ENCODE measurements at places on chromosomes 1 and 21.

DNA sequence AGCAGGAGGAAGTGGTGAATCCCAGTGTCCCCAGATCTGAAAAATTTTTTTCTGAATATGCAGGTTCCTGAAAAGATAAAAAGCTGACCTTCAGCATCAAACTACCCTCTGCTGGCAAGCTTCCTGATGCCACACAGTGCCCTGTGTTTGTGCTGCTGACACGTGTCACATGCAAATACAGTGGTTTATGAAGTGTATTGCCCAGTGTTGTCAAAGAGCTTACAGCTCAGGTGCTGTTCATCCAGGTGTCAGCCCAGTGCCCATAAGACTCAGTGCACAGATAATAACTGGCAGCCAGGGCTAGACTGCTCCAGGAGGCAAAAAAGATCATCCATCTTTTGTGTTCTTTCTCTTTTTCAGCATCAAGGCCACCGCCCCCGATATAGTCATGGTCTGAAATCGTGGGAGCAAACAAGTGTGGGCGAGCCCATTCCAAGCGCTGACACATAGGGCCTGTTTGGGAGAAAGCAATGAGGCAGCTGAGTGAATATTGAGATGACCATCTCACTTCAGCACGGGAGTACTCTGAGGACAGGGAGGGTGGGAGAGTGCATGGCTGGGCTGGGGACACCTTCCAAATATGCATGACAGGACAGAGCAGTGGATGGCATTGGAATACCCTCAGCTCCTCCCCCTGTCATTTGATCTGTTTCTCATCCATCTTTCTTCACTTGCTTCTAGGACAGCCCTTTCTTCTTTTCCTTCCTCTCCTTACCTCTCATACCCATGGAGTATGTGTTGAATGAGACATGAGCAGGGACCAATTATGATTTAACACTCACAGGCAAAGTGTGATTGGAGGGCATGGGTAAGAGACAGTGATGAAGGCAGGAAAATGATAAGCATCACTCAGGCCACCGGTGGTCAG lies 6.4 kb upstream of the KCNK1 start:
- no peak for DNase-seq

- no peak for DNase-seq
Measured at GRCh38 chr1:200184196-200184595, 156.7 kb downstream of the NR5A2 start.

GRCh38 chr1:116330846-116331245 lies 42.2 kb upstream of the ATP1A1 start:
- no peak for DNase-seq

DNA sequence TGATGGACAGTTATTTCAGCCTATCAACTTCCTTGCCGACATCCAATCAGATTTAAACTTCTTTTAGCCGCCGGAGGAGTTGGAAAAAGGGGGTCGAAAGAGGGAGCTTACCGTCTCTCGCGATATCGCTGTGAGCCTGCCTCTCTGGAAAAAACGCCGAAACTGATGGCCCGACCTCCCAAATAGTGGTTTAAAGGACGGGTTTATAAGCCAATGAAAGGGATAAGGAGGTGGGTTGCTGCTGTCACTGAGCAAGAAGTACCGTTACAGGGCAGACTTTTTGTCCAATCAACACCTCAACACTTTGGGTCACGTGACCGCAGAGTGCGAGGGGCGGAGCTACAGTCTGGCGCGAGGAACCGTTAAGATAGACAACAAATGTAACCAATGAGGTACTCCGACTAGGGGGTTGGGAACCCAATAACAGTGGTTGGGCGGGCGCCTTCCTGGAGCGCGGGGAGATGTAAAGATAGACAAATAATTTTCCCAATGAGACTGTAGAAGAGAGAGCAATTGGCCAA lies at the start of gene RBM15:
Gene RBM15, plus strand, starts transcription at position 492 of the 521 bp plus-strand sequence. Its CDS starts 29 bp downstream, at position 521.
- peak; percentile 99 for DNase-seq

GRCh38 chr1:91015358-91015780 lies 6.5 kb downstream of the ZNF644 start:
- no peak for DNase-seq

- DNase-seq, result no peak
Measured at GRCh38 chr1:47780469-47780995, 216.7 kb downstream of the TRABD2B start.

DNA sequence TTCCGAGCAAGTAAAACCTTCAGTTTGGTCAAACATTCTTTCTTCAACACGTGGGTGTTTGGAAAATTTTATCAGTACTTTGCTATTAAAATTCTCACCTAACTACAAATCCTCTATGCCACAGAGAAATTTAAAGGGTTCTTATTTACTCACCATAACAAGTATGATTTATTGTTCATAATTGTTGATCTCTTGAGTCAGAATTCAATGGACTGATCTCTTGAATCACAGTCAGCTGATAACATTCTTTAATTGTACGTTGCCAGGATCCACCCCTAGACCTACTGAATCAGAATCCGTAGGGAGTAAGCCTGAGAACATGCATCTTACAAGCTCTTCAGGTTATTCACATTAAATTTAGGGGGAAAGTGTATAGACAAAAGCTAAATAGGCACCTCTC lies 51.2 kb downstream of the DIPK1A start:
- no peak for DNase-seq

GRCh38 chr1:206634365-206635079 lies 814 bp upstream of the DYRK3 start:
- DNase-seq, result peak; percentile 84

DNA sequence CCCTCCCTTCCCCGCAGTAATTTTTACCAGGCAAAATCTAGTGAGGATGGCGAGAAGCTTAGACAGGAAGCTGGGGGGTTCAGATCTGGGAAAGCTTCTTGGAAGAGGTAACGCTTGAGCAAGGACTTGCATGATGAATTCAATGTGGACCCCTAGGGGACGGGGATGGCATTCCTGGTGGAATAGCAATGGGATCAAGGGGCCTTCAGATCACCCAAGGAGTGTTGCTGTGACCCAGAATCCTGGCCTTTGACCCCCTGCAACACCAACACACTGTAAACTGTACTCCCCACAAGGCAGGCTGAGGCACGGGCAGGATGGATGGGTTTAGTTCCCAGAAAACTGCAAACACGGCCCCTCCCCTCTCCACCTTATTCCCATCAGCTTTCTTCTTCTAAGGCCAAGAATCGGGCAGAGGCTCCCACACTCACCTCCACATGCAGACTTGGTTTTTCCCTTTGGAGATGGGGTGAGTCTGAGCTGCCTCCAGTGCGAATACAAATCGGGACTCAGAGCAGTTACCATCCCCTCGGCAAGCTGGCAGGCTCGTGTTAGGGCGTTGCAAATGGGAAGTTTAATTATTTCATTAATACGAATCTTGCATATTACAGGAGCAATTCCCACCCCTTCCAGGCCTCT lies 20.1 kb downstream of the DISP3 start:
- no peak for DNase-seq

GRCh38 chr1:32215629-32216480 lies 6.3 kb downstream of the TMEM234 start:
- peak; percentile 58 for DNase-seq

DNA sequence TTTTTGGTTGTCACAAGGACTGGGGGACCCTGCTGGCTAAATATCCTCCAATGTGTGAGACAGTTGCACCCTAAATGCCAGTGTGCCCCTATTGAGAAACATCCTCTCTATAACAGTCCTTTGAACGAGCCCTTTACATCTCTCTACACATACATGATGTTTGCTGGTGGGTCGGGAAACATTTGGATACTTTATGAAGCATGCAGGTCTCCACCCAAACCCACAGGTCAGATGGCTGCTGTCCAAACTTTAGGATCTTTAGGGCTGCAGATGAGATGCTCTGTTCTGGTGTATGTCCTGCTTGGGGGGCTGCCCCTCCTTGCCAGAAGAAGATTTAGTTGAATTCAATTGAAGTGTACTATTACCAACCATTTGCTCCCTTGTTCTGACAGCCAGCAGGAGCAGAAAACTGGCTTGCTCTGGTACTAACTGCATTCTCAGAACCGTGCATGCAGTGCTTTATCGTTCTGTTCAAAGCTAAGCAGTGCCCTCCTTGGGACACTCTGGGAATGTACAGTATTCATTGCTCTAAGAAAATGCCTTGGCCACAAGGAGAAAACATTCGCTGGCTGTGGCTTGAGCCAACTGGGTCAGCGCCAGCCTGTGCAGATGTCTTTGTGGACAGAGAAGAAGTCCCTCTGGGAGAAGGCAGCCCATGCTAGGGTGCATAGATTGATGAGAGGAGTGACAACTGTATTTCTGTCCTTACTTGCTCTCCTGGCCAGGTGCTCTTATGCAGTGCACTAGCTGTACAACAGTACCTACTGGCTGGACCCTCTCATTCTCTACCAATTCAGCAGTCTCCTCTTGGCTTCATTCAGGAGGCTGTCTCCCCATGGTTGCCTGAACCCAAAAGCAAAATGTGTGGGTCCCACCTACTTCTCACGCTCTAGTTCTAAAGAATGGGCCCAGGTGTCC lies 61.4 kb upstream of the DIRAS3 start:
- DNase-seq, result no peak

DNA sequence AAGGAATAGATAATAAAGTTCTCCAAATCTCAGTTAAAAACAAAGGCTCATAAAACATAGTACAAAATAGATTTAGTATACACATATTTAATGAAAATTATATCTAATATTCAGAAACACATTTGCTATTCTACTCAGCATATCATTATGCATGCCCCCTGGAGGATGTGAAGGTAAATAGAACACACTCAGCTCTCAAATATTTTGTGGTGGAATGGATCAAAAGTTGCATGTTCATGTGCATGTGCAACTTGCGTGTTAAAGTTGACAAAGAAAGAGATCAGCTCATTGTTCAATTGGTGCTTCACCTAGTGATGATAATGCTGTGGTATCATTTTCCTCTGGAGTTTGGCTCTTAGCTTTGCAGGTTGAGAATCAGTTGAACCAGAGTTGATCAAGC lies 4.9 kb upstream of the ZNF644 start:
- DNase-seq, result no peak

Measured in activated CD4-positive, alpha-beta T cell treated with anti-CD3 and anti-CD28 coated beads, Interleukin-2, amount 50 U/mL, for 16 hours (primary cell).